Cortex of kidney (tissue), 1 donor: ENCODE measurements at places on chromosomes 2 and 18.

DNA sequence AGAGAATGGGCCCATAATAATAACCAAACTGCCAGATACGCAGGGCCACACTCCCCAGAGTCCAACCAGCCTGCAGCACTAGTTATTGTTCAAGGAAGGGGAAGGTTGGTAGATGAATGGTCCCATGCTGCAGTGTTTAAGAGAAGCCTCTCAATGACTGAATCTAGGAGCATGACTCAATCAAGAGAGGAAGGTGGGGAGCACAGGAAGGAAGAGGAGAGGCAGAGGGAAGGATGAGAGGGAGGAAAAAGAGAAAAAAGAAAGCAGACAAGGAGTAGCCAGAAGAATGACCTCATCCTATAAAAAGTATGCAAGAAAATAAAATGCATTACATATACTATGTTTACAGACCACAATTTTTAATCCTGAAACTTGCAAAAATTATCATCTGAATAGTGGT is 174.5 kb downstream of the TCF4 start:
- DNase-seq, result no peak

DNA sequence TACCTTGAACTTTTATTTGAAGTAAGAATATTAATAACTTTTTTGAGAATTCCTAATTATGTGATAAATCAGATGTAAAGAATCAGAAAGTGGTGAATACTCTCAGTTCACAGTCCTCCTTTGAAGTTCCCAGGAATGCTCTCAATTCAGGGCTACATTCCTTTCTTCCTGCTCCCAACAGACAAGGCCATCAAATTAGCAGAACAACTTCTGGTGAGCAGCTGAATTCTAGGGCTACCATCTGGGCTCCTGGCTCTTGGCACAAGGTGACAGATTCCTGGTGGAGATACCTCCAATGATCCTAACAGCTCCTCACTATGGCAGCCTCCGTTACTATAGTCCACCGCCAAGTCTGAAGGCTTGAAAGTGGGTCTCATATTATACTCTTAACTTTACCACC is 37.8 kb upstream of the OLA1 start:
- DNase-seq, result no peak

- no peak for DNase-seq
Measured at GRCh38 chr18:9926223-9926894, 12.5 kb downstream of the VAPA start.

GRCh38 chr2:108988796-108989713 is at the start of gene EDAR:
Gene EDAR (minus strand): TSS chr2:108989220. CDS start chr2:108931014, 58,206 bp downstream.
- no peak for DNase-seq

DNA sequence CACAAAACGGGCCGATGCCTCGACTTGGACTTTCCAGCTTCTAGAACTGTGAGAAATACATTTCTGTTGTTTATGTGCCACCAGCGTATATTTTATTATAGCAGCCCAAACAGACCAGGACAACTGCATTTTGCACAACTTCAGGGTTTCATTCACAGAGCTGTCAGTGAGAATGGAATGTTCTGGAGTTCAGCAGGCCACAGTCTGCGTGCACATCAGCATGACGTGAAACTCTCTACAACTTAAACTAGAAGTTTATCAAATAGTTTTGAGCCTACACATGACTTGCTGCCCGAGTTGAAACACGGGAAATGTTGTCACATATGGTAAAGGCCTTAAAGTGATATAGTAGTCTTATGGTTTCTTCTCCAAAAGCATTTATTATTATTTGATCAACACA is 3.9 kb upstream of the TRIB2 start:
- DNase-seq, result no peak

DNA sequence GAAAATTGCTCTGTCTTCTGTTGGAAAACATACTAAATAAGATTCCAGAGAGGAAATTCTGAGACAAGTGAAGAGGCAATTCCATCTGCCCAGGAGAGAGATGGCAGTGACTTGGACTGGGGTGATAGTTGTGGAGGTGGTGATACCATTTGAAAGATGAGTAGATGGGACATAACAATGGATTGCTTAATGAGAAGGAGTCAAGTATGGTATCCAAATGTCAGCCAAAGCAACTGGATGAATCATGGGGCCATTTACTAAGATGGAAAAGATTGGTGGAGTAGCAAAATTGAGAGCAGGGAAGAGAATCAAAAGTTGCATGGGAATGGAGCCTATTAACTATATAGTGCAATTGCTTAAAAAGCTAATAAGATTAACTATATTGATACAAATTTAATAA is 222.1 kb downstream of the ETAA1 start:
- DNase-seq, result no peak

DNA sequence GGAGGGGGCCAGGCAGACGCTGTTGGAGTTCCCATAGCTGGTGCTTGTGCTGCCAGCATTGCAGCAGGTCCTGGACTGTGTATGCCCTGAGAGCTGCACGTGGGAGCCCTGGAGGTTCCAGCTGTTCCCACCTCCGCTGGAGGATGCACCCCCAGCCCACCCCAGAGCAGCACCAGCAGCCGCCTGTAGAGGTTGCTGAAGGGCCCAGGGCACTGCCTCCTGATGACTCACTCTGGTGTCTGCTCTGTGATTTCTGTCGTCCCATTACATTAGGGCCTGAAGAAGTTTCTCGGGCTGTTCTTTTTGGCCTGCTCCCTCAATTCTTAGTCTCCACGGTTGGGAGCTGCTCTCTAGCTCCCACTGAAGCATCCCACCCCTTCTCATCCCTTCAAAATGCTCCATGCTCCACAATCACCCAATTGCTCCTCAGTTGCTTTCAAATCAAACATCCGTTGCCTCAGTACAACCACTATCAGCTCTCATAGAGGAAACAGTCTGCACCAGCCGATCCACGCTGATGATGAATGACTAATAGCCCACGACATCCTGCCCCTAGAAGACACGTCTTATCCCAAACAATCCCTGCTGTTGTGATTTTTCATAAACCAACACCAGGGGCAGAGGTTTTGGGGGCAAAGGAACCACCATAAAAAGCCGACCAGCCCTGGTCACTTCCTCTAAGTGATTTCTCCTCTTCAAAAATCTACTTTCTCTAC is 65.2 kb upstream of the RNF152 start:
- no peak for DNase-seq

GRCh38 chr2:88870267-88870839 is 178.9 kb downstream of the RPIA start:
- no peak for DNase-seq

DNA sequence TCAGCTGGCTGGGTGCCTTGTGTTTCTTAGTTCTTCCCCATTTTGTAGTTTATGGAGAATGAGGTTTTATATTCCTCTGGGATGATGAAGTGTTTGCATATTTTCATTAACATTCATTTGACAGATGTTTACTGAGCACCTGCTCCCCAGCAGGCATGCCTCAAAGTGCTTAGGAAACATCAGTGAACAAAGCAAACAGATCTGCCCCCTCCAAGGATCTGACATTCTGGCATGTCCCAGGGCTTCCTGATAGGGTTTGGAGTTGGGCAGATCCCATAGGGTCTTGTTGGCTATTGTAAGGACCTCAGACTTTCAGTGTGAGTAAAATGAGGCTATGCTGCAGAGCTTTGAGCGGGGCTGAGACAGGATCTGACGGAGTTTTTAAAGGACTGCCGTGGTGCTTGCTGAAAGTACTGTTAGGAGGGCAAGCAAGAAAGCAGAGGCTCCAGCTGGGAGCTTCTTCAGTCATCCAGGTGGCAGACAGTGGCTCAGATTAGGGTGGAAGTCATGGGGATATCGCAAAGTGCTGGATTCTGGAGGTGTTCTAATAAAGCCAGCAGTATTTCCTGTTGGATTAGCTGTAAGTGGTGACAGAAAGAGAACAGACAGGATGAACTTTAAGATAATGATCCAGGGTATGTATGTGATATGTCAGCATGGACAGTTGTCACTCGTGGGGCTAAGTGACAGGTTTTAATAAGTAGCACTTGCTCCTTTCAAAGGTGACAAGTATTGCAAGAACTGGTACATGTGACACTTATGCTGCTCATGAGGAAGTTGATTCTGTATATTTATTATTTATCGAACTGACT is 11.3 kb upstream of the IAH1 start:
- no peak for DNase-seq

DNA sequence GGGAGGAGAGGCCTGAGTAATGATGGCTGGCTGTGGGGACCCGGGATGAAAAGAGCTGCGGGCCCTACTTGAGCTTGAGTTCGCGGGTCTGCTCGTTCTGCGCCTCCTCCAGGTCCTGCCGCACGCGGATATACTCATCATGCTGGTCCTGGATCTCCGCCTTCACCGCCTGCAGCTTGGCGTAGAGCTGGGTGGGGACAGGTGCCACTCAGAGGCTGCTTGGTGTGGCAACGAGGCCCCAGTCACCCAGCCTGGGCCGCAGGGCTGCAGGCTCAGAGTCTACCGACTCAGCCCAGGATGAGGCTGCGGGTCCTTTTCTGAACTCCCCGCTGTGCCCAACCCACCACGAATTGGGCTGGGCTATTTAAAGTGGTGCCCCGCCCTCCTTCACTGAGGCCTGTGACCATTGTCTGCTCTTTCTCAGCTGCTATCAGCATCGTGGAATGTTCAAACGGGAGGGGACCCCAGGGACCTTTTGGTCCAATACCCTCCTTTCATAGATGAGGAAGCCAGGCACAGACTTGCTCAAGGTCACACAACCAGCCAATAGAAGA is 28.0 kb downstream of the KIF3C start:
- no peak for DNase-seq
